ENCODE measurements at places on chromosomes 13 and 19. TPM values are rescaled to one million over a fixed set of nuclear protein-coding genes. Genes with fewer than 3 reads are reported as not detected.

DNA sequence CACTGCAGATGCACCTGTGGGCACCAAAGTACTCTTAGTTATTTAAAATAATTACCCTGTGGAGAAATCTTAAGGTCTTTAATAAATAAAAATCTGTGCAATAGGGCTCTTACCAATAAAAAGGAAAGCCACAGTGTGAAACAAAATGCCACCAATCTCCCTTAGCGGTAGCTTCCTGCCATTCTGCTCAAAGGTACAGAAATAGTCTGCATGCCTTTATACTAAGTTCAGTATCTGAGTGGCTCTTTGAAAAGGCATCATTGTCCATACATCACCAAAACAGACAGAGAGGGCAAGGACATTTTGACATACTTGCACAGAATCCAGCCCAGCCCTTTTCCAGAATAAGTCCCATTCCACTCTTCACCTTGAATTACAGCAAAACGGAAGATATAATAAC, 161.0 kb downstream of the KLF12 start:
- DNase-seq, result no peak

DNA sequence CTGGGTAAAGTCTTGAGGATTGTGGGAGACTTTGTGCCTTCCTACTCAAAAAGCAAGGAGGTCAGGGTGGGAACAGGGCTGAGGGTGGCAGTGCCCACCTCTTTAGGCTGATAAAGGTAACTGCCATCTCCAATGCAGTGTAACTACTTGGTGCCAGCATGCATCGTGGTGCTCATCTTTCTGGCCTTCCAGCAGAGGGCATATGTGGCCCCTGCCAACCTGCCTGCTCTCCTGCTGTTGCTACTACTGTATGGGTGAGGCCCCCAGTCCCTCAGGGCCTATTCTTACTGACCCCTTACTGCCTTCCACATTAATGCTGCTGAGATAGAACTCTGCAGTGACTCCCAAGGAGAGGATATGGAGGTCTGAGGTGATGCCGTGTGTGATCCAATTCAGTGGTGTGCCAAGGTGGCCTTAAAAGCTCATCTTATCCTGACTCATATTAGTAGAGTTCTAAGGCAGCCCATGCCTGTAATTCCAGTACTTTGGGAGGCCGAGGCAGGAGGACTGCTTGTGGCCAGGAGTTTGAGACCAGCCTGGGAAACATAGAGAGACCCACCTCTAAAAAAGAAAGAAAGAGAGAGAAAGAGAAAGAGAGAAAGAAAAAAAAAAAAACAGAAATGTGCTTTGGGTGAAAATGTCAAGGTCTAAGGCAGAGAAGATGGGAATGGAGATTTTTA, 9.7 kb upstream of the ARHGAP45 start:
- DNase-seq, result peak; percentile 78

GRCh38 chr19:40567040-40567749, 9.5 kb upstream of the SHKBP1 start:
- no peak for DNase-seq

CGB2 gene
- polyA plus RNA-seq, result not detected

All from spleen (tissue), 13 donors.